ENCODE measurements at places on chromosomes 16 and 17.

- DNase-seq = no peak
Measured at GRCh38 chr16:67645397-67646121, 615 bp downstream of the CARMIL2 start.

- DNase-seq = no peak
Measured at GRCh38 chr16:24668481-24669061, 60.9 kb upstream of the TNRC6A start.

GRCh38 chr16:65657071-65657494, 535.2 kb upstream of the CDH11 start:
- no peak for DNase-seq

- DNase-seq = no peak
Measured at GRCh38 chr16:66426112-66427035, 721 bp upstream of the BEAN1 start.

DNA sequence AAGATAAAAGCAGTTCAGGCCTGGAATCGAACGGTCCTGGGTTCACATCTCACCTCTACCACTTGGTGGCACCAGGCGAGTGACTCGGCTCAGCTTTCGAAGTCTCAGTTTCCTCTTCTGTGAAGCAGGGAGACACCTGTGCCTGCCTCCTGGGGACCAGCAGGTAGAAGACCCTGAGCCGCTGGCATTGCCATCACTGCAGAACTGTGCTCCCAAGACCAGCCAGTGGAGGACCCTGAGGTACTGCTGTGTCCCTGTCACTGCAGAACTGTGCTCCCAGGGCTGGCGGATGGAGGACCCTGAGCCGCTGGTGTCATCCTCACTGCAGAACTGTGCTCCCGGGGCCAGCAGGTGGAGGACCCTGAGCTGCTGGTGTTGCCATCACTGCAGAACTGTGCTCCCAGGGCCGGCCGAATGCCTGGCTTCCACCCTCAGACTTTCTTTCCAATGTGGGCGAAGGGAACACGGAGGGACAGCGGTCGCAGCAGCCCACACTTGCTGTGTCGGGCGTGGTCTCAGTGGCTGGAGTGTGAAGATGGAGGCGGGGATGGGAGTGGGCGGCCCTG, 8.7 kb upstream of the SLC7A5 start:
- DNase-seq = no peak

Data from GM12864 (cell line).